ENCODE measurements at places on chromosomes 12 and 14.

GRCh38 chr14:32427726-32428528 is 98.8 kb downstream of the AKAP6 start:
- DNase-seq = no peak

DNA sequence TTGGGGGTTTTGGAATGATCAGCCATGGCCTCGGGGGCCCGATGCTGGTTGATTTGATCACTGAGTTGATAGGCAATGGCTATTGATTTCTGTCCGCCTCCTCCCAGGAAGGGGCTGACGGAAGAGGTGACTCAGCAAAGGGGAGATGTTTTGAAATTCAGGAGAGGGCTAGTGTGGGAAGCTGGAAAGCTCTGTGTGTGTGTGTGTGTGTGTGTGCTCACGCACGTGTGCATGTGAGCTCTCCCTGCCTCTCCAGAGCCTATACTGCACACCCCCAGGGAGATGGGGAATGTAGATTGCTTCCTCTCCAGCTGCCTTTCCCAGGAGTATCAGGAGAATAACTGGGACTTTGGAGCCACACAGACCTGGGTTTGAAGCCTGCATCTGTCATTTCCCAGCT is 184.9 kb upstream of the MYL2 start:
- no peak for DNase-seq

- no peak for DNase-seq
Observed at GRCh38 chr14:30798961-30799360, 75.4 kb upstream of the COCH start.

- no peak for DNase-seq
Observed at GRCh38 chr12:53510181-53510812, 3.0 kb upstream of the NPFF start.

DNA sequence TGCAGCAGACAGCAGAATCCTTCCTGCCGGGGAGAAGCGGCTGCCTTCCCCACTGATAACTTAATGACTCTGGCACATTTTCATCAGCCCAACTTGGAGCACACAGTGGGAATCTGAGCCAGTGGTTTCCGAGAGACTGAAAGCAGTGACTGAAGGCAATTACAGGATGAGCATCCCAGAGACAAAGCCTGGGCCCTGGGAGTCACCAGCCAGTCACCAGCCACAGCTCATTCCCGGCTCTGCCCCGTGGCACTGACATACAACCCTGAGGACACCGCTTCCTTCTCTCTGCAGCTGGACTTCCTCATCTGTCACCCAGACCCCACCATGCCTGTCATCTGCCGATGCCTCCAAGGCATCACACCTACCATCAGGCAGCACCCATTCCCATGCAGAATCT is 192.3 kb downstream of the DPF3 start:
- DNase-seq = no peak

- no peak for DNase-seq
Observed at GRCh38 chr12:123973552-123974341, 732 bp downstream of the ZNF664 start.

DNA sequence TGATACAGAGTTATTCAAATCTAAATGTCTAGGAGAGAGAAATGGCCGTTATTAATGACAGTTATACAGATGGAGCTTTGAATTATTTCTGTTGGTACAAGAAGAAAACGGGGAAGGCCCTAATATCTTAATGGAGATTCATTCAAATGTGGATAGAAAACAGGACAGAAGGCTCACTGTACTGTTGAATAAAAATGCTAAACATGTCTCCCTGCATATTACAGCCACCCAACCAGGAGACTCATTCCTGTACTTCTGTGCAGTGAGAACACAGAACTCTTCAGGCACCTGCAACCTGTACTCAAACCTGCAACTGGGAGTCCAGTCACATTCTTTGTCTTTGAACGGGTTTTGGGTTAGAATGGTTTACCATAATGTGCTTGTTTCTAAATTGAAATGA is 403.2 kb downstream of the DAD1 start:
- no peak for DNase-seq

- no peak for DNase-seq
Observed at GRCh38 chr12:99130808-99131553, 485.9 kb downstream of the APAF1 start.
